ENCODE measurements at places on chromosomes 13 and 19.

GRCh38 chr13:49214917-49215376 lies 5.2 kb upstream of the MLNR start:
- DNase-seq = peak; percentile 42

DNA sequence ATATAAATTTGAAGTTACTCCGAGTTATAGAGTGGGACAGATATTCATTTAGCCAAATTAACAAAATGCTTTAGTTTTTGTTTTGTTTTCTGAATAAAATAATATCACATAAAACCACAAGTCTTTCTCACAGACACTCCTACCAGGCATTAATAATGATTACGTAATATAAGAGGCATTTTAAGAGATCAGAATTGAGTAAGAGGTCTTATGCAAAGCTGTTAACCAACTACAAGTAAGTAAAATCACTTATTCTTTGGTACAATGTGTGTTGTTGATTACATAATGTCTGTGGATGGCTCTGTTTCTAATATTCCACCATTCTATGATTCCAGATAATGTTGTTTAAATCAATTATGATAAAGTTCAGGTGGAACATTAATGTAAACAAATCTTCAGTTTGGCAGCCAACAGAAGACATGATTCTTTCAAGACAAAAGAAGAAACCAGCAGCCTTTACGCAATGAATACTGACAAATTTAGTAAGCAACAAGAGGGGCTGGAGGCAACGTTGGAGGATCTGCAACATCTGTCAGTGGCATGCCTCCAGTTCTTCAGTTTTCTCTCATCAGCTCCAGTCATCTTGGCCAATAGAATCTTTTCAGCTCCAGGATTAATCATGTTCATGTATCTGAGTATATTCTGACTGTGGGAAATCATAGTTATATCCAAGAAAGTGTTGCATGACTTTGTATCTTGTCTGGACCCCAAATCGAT lies 403.8 kb downstream of the SLITRK5 start:
- no peak for DNase-seq

- DNase-seq = no peak
Observed at GRCh38 chr19:3276341-3276799, 51.9 kb downstream of the CELF5 start.

DNA sequence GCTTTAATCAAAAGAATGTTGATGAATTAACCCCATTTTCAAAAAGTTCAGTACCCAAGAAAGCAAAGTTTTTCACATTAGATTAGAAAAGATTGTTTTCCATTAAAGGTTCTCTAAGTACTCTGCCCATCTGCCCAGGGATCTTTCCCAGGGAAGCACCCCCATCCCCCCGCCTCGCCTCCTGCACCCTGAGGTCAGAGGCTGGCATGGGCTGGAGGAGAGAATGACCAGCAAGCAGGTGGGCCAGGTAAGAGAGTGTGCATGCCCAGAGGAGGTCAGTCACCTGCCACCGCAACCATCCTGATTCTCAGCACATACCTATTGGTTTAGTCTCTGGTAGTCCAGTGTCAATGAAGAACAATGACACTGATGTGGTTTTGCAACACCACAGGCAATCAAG lies 279.4 kb upstream of the ZNF507 start:
- DNase-seq = no peak

DNA sequence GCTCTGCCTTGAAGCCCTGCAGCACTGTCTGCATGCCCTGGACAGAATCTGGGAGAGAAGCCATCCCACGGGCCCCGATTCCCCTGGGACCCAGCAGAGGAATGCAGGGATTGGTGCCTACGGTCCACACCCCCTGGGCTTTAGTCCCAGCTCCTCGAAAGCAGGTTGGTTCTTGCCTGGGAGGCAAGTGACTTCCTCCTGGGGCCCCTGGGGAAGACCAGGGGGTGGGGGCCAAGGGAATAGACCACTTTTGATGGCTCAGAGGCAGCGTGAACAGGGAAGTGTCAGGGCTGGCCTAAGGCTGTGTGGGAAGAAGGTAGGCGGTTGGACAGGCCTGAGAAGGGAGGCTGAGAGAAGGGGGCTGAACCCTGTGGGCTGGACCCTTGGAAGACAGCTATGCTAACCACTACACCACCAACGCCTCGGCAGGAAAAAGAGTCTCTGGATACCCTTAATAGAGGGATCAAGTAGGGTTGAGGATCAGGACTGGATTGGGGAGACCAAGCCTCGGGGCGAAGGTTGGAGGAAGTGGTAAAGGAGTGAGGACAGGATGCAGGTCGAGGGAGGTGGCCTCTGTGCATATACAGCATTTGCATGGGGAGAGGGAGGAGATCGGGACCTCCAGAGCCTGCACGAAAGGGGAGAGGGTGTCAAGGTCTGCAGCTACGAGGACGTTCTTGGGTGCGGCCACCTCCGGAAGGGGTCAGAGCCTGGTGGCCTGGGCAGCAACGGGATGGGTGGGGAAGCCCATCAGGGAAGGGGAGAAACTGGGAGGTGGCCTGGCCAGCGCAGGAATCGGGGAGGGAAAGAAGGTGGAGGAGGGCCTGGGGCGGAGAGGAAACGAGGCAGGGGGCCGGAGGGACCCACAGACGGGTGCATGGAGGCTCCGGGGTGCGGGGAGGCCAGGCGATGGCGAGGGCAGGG lies 709 bp downstream of the DPP9 start:
- no peak for DNase-seq

GRCh38 chr13:108917581-108917980 lies 288.2 kb downstream of the MYO16 start:
- DNase-seq = no peak

- DNase-seq = peak; percentile 71
Observed at GRCh38 chr19:13588957-13589833, 82.9 kb upstream of the CACNA1A start.

DNA sequence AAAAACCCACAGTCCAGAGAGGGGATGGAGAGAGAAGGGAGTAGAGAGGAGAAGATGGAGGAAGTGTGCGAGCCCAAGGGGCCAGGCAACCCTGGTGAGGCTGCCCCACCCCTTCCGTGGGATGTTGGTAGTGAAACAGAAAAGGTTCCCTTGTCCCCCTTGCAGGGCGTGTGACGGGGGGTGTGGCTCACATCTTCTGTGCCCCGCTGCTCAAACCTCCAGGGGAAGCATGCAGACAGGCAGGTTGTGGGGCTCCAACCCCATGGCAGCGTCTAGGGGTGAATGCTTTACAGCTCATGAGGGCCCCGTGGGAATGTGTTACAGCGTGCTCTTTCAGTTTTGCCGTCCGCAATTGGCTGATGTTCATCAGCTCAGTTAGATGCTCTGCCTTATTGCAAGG lies 14.7 kb upstream of the EVI5L start:
- DNase-seq = peak; percentile 1

DNA sequence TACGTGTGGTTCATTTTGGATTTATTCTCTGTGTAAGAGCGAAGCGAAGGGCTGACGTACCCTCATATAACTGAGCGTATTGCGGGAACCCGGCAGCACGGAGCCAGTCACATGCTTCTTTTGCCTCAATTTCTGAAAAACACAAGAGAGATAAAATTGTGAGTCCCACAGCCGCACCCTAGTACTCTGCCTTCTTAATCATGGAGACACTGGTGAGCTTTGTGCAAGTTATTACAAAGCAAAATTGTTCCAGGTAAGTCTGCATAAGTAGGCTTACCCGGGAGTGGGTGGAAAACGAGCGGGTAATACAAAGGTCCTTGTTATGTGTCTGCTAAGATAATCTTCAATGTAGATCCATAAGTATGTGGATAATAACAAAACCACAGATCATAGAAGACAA lies 118.1 kb downstream of the STARD13 start:
- DNase-seq = no peak

- DNase-seq = no peak
Observed at GRCh38 chr19:6209233-6209632, 70.5 kb downstream of the MLLT1 start.

Data from CD4-positive, alpha-beta T cell treated with Interleukin-4 for 4 hours (primary cell).